ENCODE measurements at places on chromosomes 4 and X.

- no peak for DNase-seq
These were observed 474.0 kb upstream of the NDST3 start for GRCh38 chr4:117560329-117560728.

- DNase-seq, result no peak
These were observed 124.7 kb upstream of the TLL1 start for GRCh38 chr4:165748321-165748720.

DNA sequence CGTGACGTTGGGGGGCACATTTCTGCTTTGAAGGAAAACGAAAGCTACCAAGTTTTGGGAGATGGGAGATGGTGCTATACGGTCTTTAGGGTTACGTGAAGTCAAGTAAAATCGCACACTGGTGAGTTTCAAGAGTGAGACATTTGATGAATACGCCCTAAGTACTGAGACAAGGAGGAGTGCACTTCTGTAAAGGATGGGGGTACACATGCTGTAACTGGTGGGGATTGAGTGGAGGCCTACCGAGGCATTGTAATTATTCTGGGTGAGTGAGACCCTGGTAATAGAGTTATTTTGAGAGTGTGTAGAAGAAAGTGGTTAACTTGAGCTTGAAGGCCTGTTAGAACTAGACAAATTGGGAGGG lies 536 bp downstream of the SH3BGRL start:
- DNase-seq, result no peak

- no peak for DNase-seq
These were observed 708.9 kb upstream of the HS3ST1 start for GRCh38 chr4:12137575-12137974.
